ENCODE measurements at places on chromosomes 7 and 10.
A peak's percentile ranks its signal among the peaks of the same experiment; 100 is the strongest.

- DNase-seq: no peak
Measured at GRCh38 chr10:14671386-14671831, 103.3 kb downstream of the FAM107B start.

DNA sequence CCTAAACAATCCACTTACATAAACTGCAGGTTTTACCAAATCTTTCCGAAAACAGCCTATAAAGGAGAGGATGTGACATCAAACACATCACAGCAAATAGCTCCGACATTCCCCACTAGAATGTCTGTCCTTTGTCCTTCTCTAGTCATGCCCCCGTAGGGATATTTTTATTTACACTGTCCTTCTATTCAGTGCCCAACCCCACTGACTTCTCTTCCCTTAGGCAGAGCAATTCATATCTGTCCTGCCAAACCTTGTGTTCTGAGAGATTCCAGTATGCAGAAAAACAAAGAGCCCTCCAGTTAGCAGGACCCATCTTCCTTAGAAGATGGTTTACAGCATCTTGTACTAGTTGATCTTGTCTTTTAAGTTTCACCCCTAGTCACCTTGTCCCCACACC, 5.4 kb upstream of the GLI3 start:
- DNase-seq: peak; percentile 67

GRCh38 chr7:39880556-39880955, 69.5 kb upstream of the CDK13 start:
- DNase-seq: no peak

DNA sequence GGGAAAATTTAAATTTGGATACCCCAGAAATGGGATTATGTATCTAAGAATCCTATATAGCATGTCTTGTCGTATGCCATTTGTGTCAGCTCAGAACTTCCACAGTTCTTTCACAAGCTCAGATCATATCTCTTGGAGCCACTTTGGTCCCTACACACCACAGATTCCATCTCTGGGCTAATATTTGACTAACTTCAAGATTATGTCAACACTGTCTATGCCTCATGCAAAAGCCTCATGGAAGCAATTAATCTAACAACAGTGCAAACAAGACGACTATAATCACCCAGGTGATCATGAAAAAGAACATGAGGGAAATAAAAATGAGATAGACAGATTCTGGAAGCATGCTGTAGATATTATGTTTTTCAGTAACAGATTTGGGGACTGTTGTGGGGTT, 189.1 kb downstream of the LRRTM3 start:
- DNase-seq: no peak
